ENCODE measurements at places on chromosomes 1 and 21.

- no peak for DNase-seq
Observed at GRCh38 chr1:227489572-227489971, 73.8 kb upstream of the ZNF678 start.

GRCh38 chr1:210358626-210359025 lies 29.9 kb downstream of the HHAT start:
- no peak for DNase-seq

DNA sequence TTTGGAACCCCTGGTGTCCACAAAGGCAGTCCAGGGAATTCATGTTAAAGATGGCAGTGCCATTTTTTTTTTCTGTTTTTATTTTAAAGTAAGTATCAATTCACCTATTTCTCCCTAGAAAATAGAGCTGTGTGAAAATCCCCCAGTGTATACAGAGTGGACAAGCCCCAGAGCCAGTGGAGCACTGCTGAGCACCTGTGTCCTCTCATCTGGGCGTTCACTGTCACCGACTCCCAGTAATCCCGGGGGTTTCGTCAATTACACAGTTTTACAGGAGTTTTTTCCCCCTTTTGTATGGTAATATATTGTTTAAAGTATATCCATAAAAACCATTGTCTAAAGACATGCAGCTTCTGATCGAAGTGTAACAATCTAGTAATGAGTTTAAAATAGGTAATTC lies 175.8 kb downstream of the SDCCAG8 start:
- no peak for DNase-seq

DNA sequence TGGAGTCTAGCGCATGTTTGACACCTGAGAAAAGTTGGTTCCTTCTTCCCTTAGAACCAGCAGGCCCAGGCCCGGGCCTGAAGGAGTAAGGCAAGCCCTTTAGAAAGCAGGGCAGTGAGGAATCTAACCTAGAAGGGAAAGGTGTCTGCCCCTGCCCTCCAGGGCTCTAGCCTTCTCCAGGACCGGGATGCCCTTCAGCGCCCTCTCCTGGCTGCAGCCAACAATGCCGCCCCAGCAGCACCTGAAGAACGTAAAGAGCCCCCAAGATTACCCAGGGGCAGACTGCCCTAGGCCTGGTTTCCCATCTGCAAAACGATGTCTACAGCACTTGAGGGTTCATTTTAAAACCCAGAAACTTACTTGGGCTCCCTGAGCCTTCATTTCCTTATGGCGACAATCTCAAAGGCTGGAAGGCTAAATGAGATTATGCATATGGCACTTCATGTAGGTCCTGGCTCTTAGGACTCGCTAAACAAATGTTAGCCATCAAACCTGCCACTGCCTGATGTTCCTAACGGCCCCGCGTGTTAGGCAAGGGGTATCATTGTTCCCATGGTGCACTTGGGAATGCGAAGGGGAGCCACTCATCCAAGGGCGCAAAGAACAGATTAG lies 106.7 kb upstream of the KLHDC7A start:
- DNase-seq = no peak

DNA sequence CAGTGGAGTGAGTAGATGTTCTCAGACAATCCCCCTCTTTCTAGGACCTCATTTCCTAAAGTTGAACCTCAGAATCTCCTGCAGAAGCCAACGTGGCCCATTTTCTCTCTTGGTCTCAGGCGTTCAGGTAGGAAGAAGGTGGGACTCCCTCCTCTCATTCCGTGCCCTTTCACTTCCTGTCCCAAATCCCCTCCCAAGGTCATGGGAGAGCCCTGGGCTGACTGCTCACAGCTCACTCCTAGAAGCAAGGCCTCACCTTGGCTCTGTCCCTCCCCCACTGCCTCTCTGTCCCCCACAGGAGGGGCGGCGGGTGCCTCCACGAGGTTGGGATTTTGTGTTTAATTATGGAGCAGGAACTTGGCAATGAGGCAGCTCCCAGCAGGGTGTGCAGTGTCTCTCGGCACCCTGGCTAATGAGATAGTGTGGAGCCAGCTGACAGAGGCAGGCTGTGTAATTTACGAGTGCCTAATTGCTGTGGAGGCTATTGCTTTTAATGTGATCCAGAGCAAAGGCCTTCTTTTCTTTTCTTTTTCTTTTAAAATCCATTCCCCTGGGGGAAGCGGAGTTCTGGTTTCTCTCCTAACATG lies 9.1 kb upstream of the CDK18 start:
- no peak for DNase-seq

- DNase-seq = no peak
Observed at GRCh38 chr1:147223740-147224615, 1.2 kb downstream of the FMO5 start.

DNA sequence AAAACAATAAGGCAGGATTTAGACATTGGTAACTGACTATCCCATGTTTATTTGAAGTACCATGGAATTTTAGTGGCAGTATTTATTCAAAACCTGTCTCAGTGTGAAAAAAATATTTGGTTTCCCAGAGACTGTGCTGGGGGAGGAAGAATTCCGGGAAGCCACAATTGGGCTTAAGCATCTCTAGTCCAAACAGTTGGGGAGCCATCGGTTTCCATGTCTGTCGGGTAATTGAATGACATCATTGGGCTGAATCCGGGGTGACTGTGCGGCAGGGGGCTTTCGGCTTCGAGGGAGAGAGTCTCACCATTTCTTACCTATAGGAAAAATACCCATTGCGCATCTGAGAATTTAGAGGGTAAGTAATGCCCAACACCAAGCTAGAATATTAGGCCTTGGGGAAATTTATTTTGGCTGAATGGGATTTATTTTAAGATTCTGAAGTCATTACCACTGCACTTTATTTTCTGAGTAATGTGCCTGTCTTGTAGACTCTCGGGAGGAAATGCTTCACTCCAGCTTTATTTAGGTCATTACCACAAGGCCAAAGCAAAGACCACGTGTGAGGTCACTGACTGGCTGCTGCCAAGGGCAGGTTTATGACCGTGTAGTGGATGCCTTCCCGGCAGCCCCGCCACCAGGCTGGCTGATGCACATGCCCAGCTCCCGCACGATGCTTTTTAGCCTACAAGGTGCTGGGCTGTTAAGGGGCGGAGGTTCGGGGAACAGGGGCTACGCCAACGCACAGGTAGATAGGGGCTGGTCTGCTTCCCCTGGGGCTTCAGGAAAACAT lies 23.1 kb upstream of the UMODL1 start:
- DNase-seq = no peak

DNA sequence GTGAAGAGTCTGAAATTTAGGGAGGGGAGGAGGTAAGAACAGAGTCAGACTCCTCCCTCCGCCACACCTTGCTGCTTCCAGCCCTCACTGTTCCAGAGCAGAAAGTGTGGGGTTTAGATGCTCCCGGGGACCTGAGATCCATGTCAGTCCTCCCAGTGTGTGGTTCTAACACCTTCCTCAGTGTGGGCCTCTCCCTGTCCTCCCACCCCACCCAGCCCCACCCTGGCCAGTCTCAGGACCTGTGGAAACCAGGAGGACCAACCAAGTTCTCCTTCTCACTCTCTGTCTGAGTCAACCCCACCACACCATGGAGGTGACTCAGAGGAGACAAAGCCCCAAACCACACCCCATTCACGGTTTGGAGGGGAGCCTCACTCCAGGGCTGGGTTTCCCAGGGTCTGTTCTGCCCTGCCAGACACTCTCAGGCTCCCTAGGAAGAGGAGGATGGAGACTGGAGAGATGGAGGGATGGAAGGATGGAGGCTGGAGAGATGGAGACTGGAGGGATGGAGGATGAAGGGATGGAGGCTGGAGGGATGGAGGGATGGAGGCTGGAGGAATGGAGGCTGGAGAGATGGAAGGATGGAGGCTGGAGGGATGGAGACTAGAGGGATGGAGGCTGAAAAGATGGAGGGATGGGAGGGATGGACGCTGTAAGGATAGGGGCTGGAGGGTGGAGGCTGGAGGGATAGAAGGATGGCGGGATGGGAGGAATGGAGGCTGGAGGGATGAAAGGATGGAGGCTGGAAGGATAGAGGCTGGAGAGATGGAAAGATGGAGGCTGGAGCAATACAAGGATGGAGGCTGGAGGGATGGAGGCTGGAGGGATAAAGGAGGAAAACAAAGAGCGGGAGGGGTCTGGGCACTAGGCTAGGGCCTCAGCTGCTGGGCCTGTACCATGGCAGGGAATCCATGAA lies 100.9 kb upstream of the RUNX3 start:
- peak; percentile 82 for DNase-seq

DNA sequence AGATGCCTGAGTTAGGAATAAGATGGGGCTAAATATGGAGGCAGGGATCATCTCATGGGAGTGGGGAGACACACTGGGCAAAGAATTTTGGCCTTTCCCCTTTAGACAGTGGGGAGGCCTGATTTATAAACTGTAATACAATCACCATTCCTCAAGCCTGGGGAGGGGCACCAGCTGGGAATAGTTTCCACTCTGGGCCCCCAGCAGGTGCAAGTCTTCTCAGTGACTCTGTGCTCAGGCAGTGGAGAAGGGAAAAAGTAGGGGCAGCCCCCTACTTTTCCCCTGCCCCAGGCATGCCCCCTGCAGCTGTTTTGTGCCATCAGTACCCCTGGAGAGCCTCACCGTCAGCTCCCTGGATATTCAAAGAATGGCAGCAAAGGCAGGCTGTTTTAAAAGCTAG lies 19.1 kb downstream of the COA7 start:
- DNase-seq = no peak

DNA sequence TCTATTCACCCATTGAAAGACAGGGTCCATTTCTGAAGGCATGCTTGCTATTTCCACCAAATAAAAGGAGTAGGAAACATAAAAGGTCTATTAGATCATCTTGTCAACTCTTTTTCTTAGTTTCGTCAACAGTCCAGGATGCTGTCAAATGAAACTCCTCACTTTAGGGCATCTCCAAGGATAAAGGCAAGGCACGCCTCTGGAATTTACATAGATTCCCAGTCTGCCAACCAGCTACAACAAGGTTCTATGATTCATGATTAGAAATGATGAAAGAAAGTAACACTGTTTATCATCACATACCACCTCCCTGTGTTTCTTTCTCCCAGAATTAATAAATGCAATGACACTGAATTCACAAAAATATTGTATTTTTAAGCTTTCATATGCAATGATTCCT lies 636.3 kb downstream of the LTN1 start:
- DNase-seq = no peak

DNA sequence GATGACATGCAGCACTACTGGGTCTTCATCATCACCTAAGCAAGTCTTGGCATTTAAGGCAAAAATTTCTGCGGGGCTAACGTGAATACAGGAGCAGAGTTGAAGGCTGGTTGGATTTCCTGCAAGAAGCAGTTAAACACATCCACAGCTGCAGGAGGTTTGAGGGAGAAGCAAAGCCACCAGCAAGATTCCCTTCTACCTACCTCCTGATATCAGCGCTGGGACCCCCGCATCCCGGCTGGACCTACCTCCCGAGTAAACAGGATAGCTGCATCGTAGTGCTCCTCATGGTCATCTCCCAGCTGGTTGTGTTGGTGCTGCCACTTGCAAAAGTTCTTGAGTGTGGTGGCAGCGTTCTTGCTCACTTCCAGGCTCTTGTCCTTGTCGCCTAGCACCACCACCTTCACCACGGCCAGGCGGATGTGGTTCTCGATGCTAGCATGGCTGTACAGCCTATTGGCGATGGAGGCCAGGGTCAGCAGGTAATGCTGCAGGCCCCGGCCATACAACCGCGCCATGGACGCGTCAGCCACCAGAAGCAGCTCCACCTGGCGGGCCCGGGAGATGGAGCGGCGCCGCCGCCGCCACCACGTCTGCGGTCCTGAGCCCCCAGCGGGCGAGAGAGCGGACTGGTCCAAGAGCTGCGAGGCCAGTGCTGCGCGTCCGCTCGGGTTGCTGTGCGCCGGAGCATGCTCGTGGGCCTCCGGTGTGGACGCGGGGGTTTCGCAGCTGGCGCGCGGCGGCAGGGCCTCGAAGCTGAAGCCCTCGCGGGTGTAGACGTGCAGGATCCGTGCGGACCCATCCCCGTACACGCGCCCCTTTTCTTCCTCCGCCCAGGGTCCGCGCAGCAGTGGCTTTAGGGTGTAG lies 1.6 kb downstream of the ADAMTS5 start:
- DNase-seq = no peak

DNA sequence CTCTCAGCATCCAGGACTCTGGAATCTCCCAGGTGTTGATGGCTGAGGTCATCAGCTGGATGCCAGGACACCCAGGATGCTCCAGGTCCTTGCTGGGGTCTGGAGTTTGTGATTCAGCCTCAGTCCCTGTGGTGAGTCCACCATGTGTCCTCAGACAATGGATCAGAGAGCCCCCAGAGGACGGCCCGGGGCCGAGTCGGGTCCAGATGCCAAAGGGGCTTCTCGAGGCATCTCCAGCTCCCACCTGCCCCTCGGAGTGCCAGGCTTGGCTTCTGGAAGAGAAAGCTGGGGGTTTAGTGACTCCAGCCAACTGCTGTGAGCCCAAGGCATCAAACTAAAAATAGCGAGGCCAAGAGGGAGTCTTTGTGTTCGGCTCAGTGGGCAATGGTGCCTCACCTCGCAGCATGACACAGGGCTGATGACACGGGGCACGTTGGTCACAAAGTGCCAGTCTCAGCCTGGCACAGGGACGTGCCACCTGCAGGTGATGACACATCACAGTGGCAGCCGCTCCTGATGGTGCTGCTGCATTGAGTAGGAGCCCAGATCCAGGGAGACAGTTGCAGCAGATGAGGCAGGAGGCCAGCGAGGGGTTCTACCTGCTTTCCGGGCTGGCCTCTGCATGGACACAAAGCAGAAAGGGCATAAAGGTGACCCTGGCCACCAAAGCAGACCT lies 10.6 kb downstream of the PDE9A start:
- DNase-seq = no peak

DNA sequence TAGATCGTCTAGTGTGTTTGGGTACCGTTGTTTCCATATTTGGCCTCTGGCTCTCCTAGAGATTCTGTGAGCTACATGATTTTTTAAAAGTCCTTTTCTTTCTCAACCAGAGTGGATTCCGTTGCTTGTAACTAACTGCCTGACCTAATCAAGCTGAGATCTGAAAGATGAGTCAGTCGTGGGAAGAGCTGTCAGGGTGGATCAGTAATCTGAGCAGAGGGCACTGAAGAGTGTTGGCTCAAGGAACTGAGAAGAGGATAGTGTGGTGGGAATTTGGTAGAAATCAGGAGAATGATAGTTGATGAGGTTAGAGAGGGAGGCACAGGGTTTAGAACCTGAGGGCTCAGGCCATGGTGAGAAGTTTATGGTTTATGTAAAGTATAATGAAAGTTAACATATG lies 52.2 kb downstream of the TRAF5 start:
- DNase-seq = no peak

DNA sequence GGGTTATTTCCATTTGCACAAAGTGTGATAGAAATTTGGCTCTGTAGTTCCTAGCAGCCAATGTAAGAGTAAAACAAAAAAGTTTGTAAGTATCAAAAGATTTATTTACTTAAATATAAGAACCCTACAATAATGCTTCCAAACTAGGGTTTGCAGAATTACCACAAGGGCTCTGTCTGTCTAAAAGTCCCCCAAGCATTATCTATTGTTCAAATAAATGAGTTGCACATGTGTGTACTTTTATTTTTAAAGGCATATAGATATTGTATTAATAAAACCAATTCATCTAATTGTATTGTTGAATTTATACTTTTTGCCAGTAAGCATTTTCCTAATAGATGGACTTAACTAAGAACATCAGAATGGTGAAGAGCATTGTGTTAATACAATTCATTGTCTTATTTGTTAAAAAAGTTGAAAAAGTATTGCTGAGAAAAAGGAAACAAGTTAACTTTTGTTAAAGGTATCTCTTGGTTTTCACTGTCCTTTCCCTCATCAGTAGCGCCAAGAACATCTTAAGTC lies 863 bp upstream of the PTPRC start:
- DNase-seq = no peak

GRCh38 chr1:177801790-177802189 lies 168.1 kb downstream of the SEC16B start:
- DNase-seq = no peak

- DNase-seq = peak; percentile 65
Observed at GRCh38 chr1:154198756-154199562, 7.1 kb upstream of the TPM3 start.

Measured in CD4-positive, alpha-beta T cell treated with Interleukin-2 at 100 ng/mL for 4 hours (primary cell).